ENCODE measurements at places on chromosomes 6 and 20. TPM values are rescaled to one million over a fixed set of nuclear protein-coding genes. Genes with fewer than 3 reads are reported as not detected.

DNA sequence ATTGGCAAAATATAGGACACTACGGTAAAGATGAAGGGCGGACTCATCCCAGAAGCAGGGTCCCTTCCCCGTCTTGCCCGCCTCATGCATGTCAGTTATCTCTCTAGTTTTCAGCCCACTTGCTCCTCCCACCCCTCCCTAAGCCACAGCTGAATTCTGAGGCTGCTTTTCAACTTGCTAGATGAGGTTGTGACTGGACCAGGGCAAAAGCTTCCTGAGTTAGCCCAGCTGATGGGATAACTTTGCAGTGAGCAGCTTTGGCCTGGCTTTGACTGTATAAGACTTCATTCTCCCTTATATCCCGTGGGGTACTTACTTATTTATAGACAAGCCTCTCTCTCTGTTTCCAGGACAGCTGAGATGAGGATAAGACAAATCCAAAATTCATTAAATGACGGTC is 23.2 kb downstream of the GHRH start:
- DNase-seq: no peak

DNA sequence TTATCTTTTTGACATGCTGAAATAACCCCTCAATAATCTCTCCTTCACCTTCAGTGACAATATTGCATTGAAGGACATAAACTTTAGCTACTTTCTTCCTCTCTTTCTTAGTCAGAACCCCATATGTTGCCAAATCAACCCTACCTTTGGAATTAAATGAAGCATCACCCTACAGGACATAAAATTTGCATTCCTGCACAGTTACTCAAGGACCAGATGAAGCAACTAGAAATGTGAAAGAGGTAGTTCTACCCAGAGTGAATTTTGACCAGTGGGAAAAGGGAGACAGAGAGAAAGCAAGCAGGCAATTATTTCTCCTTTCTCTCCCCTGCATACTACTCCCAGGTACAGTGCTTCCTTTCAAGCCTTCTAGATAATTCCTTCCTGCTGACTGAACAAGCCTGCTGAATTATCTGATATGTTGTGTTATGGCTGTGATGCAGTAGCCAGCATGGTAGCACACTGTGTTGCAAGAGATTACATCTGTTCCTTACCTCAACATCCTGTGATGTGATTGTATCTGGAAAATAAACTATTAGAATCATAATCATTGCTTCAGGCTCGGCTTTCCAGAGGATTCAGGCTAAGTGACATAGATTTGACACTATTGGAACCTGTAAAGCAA is 16.6 kb downstream of the TENT5A start:
- DNase-seq: no peak

DNA sequence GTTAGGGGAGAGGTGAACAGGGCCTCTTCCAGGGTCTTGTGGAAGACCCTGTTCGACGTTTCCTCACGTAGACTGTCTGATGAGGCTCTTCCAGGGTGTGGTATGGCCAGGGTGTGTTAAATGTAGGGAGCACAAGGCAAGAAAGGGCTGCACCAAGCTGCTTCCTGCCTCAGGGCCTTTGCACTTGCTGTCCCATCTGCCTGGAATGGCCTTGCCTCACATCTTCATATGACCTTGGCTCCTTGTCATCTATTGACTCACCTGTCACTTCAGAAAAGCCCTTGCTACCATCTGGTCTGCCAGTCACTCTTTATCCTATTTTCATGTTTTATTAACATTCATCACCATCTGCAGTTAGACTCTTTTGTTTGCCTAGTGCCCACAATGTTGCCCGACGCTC is 31.0 kb downstream of the E2F3 start:
- no peak for DNase-seq

DNA sequence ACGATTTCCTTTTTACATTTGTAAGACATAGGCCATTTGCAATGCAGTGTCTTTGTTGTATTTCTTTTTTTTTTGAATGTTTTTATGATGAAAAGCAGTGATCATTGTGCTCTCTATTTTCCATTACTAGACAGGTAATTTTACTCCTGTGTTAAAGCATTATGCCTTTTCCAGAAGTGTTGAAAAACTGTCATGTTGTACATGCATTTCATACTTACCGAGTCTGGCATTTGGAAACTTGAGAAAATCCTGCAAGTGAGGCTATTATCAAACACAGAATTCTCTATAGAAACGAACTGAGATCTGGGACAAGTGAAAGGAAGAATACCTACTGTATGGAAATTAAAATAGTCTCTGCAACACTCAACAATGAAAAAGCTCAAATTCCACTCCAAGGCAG is 78.6 kb upstream of the CNR1 start:
- no peak for DNase-seq

Gene SPTLC3
- 29.3 TPM for total RNA-seq

- no peak for DNase-seq
Measured at GRCh38 chr6:157019115-157019641, 242.0 kb downstream of the ARID1B start.
